Muscle of leg (tissue), 16 donors: ENCODE measurements at places on chromosomes 13 and 19.
A peak's percentile ranks its signal among the peaks of the same experiment; 100 is the strongest.

- peaks cover 14% of the 10 kb centered on the region for H3K27me3 ChIP-seq
- no peak overlapping the region for H3K27ac ChIP-seq
- H3K4me3 ChIP-seq = no peak overlapping the region
- H3K4me1 ChIP-seq = peaks cover 14% of the 10 kb centered on the region
- peaks cover 25% of the 10 kb centered on the region for H3K36me3 ChIP-seq
- no peak for DNase-seq
These were observed 5.9 kb downstream of the SHANK1 start for GRCh38 chr19:50713556-50714236.

DNA sequence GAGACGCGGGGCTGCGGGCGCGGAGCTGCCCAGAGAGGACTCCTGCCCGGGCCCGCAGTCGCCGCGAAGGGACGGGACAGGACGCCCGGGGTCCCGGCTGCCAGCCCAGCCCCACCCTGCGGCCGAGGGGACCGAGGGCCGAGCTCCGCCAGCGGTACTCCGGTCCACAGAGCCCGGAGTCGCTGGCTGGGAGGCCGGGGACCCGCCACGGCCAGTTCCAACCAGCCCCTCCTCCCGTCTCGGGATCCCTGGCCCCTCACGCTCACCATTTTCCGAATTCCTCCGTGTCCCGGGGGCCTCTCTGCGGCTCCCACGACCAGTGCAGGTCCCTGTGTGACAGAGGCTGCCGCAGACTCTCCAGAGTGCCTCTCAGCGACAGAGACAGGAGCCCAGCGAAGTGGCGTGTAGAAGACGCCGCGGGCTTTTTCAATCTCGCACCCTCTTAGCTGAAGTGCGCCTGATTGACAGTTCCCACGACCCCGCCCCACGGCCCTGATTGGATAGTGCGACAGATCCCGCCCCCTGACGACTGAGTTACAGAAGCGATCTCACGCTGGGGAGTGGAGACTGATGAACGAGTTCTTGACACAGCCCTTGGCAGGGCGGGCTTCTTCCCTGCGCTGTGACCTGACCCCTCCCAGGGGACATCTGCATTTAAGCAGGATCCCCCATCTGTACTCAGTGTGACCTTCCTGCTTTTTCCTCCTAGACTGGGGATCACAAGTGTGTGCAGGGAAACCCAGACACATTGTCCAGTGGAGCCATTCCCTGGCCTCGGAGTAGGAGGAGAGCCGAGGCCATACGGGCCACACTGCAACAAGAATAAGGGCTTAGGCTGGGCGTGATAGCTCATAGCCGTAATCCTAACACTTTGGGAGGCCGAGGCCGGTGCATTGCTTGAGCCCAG is 44.0 kb downstream of the ZNF823 start:
- H3K4me3 ChIP-seq = peak overlapping the region; percentile 74
- no peaks in the 10 kb centered on the region for H3K27me3 ChIP-seq

DNA sequence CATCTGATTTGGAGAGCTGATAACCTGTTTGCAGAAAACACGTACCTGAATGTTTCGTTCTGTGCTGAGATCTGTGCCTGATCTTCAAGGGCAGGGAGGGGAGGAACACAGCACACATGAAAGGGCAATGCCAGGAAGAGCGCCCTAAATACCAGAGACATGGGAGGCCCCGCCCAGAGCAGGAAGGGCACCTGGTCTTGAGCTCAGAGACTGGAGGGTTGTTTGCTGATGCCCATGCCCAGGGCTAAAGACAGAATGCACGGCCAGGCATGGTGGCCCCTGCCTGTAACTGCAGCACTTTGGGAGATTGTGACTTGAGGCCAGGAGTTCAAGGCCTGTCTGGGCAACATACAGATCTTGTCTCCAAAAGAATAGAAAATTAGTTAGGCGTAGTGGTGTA is 183.2 kb downstream of the TUBA3C start:
- no peaks in the 10 kb centered on the region for H3K4me1 ChIP-seq
- no peaks in the 10 kb centered on the region for H3K27me3 ChIP-seq
- no peak overlapping the region for H3K27ac ChIP-seq
- no peaks in the 10 kb centered on the region for H3K36me3 ChIP-seq

DNA sequence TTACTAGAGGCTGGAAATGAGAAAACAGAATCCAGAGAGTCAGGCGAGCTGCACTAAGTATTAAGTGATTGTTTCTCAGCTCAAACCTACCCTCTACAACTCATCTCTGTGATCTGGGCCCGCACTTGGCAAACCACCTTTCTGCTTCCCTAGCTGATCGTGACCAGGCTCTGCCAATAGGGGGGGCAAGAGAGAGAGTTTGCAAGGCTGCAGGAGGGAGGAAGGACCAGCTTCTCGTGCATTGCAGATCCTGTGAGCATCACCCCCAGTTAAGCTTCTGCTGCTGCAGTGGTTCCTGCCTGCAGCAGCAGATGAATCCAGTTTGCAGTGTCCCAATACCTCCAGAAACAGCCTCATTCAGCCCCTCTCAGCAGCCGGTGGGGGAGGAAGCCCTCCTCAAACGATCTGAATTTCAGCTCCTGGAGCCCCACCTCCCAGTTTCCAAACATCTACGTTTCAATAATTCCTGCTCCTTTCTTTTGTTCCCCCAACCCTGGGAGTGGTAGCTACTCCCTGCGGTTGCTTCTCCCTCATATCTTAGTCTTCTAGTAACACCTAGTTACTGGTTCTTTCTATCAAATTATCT is 20.0 kb downstream of the XRCC1 start:
- no peaks in the 10 kb centered on the region for H3K4me1 ChIP-seq
- no peak overlapping the region for H3K4me3 ChIP-seq
- no peaks in the 10 kb centered on the region for H3K27me3 ChIP-seq
- DNase-seq = peak; percentile 83

- H3K36me3 ChIP-seq = no peaks in the 10 kb centered on the region
- peaks cover 7% of the 10 kb centered on the region for H3K4me1 ChIP-seq
- no peak overlapping the region for H3K4me3 ChIP-seq
- no peaks in the 10 kb centered on the region for H3K27me3 ChIP-seq
- H3K27ac ChIP-seq = no peak overlapping the region
These were observed 25.5 kb downstream of the FGF21 start for GRCh38 chr19:48780631-48781391.

GRCh38 chr19:33396701-33397535 is 23.4 kb downstream of the CEBPG start:
- H3K36me3 ChIP-seq = peaks cover 3% of the 10 kb centered on the region
- peaks cover 76% of the 10 kb centered on the region for H3K4me1 ChIP-seq
- no peak for DNase-seq
- no peaks in the 10 kb centered on the region for H3K27me3 ChIP-seq

GRCh38 chr13:74036373-74036772 is 97.8 kb downstream of the KLF12 start:
- H3K4me1 ChIP-seq = no peaks in the 10 kb centered on the region
- H3K27ac ChIP-seq = no peak overlapping the region
- H3K27me3 ChIP-seq = no peaks in the 10 kb centered on the region
- no peaks in the 10 kb centered on the region for H3K36me3 ChIP-seq
- no peak for DNase-seq

DNA sequence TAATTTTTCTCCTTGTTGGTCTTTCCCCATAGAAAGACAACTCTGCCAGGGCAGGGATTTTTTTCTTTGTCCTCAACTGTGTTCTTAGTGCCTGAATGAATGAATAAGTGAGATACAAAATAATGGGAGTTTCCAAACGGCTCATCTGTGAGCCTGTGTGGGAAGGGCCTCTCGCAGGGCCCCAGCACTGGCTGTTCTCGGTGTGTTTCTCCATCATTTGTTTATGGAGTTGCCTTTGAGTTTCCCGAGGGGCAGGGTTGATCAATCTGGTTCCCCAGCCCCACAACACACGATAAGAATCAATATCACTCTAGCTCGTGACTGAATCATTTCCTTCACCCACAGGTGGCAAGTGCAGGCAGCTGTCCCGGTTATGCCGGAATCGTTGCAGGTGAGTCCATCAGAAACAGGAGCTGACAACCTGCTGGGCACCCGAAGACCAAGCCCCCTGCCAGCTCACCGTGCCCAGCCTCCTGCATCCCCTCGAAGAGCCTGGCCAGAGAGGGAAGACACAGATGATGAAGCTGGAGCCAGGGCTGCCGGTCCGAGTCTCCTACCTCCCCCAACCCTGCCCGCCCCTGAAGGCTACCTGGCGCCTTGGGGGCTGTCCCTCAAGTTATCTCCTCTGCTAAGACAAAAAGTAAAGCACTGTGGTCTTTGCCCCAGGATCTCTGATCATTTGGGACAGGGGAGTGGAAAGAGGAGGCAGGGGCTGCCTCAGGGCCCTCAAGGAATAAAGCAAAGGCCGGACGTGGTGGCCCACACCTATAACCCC is 14.9 kb downstream of the FXYD5 start:
- DNase-seq = no peak
- no peaks in the 10 kb centered on the region for H3K27me3 ChIP-seq
- no peak overlapping the region for H3K27ac ChIP-seq
- no peaks in the 10 kb centered on the region for H3K4me1 ChIP-seq
- H3K4me3 ChIP-seq = no peak overlapping the region

DNA sequence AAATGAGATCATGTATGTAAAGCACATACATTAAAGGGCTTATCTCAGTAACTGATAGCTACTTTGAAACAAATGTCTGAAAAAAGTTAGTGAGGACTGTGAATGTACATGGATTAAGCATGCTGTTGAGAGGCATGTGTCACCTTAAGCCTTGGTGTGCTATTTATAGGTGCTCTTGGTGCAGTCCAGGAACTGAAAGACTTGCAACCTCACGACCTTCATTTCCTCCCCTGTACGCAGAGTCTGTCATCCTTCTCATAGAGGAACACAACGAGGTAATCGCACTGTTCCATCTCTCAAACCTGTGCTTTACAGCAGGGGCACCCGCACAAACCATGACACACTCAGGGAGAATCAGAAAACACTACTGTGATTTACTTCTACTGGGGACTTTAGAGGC is 65.6 kb downstream of the UFM1 start:
- no peaks in the 10 kb centered on the region for H3K27me3 ChIP-seq
- DNase-seq = no peak
- H3K4me1 ChIP-seq = no peaks in the 10 kb centered on the region

DNA sequence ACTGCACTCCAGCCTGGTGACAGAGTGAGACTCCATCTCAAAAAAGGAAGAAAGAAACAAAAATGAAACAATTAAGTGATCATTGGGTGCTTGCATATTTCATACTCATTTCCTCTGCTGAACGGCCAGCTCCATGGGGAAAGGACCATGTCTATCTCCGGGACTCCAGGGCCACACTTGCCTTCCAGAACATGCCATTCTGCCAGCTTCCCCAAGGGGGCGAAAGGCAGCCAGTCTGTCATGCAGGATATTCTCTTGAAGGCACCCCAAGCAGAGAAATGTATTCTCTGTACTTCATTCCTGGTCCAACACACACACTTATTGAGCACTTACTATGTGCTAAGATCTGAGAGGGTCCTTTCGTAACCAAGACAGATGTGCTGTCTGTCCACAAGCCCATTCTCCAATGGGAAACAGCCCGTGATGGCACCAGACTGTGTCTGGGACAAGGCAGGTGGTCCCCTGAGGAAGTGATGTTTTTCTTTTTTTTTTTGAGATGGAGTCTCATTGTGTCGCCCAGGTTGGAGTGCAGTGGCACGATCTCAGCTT is 10.2 kb upstream of the CARM1 start:
- H3K27ac ChIP-seq = no peak overlapping the region
- no peak overlapping the region for H3K4me3 ChIP-seq
- no peak for DNase-seq
- H3K27me3 ChIP-seq = no peaks in the 10 kb centered on the region
- H3K4me1 ChIP-seq = peaks cover 6% of the 10 kb centered on the region
- no peaks in the 10 kb centered on the region for H3K36me3 ChIP-seq

DNA sequence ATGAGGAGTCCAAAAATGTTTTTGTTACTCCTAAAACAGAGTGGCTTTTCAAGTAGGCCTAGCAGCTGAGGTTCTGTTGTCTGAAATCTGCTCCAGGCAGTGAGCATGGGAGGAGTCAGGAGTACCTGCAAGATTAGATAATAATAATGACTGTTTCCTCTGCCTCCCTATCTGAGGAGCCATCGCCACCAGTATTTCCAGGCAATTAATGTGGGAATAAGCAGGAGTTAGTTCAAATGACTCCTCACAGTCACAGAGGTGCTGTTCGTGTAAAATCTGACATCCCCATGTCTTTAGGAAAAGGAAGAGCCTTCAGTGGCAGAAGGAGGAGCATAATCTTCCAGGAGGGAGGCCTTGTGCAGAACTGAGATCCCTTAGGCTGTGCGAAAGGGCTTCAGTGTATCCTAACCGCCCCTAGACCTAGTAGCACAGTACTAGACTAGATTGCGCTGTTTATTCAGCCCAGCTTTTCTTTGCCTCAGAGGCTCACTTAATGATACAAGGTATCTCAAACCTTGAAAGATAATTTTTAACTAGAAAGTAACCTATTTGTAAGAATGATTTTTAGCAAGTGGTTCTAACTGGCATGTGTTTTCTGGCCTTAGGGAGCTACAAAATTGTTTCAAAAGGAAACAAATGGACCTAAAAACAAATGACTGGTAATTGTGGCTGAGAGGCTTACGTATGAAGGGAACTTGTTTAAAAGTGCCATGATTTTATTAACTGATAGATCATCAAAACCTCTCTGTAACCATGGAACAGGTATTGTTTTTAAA is 49.0 kb downstream of the FREM2 start:
- no peak for DNase-seq
- no peaks in the 10 kb centered on the region for H3K4me1 ChIP-seq
- H3K27me3 ChIP-seq = no peaks in the 10 kb centered on the region
- H3K27ac ChIP-seq = no peak overlapping the region
- no peak overlapping the region for H3K4me3 ChIP-seq

GRCh38 chr13:86856991-86857390 is 814.2 kb upstream of the SLITRK5 start:
- H3K27me3 ChIP-seq = no peaks in the 10 kb centered on the region
- H3K36me3 ChIP-seq = no peaks in the 10 kb centered on the region
- H3K27ac ChIP-seq = no peak overlapping the region

- no peaks in the 10 kb centered on the region for H3K27me3 ChIP-seq
- H3K4me3 ChIP-seq = no peak overlapping the region
- H3K36me3 ChIP-seq = no peaks in the 10 kb centered on the region
- no peaks in the 10 kb centered on the region for H3K4me1 ChIP-seq
These were observed 108.5 kb upstream of the C1QTNF9B start for GRCh38 chr13:24005755-24006281.

GRCh38 chr13:22594041-22594440 is 586.7 kb upstream of the SGCG start:
- H3K27me3 ChIP-seq = no peaks in the 10 kb centered on the region
- H3K27ac ChIP-seq = no peak overlapping the region
- DNase-seq = peak; percentile 15
- H3K4me1 ChIP-seq = peaks cover 3% of the 10 kb centered on the region

GRCh38 chr13:78183732-78184131 is 265.1 kb upstream of the EDNRB start:
- no peak overlapping the region for H3K4me3 ChIP-seq
- DNase-seq = peak; percentile 11
- no peak overlapping the region for H3K27ac ChIP-seq
- no peaks in the 10 kb centered on the region for H3K27me3 ChIP-seq
